Pulmonary artery endothelial cell (primary cell): ENCODE measurements at places on chromosomes 6 and 20.
A peak's percentile ranks its signal among the peaks of the same experiment; 100 is the strongest.

- no peak for DNase-seq
Measured at GRCh38 chr6:32982084-32982701, 13.8 kb downstream of the BRD2 start.

GRCh38 chr20:42775866-42776265 lies 413.8 kb downstream of the PTPRT start:
- DNase-seq, result no peak

DNA sequence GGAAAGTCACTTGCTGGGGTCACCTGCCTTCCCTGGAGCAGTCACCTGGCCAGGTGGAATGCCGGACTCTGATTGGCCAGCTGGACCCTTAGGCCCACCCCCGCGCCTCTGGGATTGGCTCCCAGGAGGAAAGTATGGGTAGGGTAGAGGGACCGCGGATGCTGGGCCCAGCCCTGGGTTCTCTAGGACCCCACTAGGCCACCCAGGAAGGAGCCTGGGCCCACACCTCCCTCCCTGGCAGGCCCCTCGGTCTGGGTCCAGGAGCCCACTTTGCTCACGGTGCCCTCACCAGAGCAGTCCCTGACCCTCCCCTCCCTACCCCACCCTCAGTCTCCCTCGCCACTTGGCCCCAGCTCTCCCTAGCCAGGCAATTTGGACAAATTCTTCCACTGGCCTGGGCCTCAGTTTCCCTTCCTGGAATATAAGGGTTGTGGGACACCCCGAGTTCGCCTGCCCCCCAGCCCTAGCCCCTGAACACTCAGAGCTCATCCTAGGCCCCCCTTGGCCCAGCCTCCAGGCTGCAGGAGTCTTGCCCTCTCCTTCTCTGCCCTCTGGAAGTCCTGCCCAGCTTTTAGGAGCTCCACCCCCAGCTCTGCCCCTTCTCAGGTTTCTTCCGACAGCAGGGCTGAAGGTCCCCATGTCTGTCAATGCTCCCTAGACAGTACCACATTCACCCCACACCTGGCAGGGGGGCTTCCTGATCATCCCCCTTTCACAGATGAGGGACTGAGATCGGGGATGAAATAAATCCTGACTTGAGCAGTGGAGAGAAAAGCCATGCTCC lies 299.6 kb downstream of the TAF4 start:
- DNase-seq, result no peak

DNA sequence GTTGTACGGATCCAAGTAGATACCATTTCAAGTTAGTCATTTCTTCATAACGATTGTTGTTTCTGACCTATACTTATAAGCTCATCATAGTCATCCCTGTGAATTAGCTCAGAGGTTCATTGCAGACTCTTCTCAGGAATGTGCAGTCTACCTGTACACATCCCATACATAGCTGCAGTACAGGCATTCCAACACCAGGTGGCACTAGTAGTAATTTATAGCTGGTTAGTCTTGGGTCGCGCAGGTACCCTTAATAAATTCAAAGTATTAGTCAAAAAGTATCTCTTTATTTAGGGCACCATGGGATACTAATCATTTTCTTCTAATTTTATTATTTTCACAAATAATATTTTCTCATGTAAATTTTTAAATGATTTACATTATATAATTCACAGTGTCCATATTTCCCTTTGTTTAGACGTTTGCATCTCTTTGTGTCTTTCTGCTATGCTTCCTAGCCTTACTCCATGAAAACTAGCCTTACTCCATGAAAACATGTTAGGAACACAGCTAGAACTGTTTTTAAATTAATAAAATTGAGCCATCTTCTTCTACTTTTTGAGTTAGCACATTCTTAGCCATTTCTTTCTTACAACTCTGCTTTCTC lies 128.6 kb upstream of the FAM83B start:
- DNase-seq, result peak; percentile 3

DNA sequence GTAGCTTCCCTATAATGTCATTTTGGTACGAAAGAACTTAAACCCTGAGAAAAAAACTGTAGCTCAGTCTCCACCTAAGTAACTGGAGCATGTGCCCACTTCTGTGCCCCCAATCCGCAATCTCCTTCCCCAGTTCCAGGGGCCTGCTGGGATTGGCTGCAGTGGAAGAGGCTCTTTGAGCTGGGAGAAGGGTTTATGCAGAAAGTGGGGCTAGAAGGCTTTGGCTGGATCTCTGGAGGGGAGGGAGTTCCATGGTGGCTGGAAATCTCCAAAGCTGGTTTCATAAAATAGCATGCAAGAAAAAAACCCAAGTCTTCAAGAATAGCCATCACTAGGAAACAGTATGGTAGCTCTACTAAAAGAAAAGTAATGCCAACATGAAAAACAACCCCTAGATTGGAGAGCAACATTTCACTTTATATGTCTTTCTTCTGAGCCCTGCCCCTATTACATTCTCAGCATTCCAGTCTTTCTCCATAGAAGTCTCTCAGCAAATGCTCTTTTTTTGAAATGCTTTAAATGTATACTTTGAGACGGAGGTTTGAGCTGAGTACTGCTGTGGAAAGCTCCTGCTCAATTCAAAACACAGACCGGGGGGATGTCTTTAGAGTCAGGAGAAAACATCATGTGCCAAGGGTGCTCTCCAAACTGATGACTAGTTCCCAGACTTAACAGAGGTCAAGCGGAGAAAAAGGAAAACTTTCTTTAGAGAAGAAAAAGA lies 36.0 kb upstream of the FOXO3 start:
- DNase-seq, result no peak

DNA sequence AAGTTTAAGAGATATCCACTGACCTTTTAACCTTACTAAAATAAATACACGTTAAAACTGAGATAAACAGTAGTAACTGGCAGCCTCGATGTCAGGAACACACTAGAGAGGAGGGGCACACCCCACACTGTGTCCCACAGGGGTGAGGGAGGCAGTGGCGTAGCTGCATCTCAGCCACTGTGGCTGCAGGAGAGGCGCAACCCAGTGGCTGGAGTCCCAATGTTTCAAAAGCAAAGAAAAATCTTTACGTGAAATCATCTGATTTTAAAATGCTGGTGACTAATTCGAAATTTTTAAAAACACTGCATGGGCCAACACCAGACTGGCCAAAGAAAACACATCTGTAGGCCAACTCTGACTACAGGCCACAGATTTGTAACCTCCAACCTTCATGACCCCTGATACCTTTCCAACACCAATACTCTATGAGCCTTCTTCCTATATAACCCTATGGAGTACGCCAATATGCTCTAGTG lies 54.7 kb downstream of the TRAM2 start:
- DNase-seq, result no peak

GRCh38 chr6:21235162-21235561 lies 358.4 kb upstream of the SOX4 start:
- no peak for DNase-seq

DNA sequence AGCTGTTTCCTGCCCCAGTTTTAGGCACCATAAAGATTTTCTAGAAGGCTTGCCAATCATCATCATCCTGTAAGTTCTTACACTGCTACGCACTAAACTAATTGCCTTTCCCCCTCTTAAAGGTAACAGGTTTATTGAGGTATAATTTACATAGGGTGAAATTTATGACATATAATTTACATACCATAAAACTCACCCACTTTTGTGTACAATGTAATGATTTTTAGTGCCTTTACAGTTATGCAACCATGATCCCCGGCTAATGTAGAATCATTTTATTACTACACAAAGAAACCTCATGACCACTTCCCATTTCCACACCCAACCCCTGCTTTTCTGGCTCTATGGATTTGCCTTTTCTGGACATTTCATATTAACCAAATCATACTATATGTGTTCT lies 21.1 kb downstream of the GCNT2 start:
- no peak for DNase-seq

GRCh38 chr6:119274197-119274595 lies 75.4 kb downstream of the MAN1A1 start:
- no peak for DNase-seq

- DNase-seq, result peak; percentile 94
Measured at GRCh38 chr20:23361476-23362391, at the start of gene GZF1. TSS of gene GZF1 (plus strand) at chr20:23362182. CDS start at chr20:23364384, 2,202 bp downstream.

- DNase-seq, result no peak
Measured at GRCh38 chr20:49753133-49753532, 39.5 kb upstream of the B4GALT5 start.

DNA sequence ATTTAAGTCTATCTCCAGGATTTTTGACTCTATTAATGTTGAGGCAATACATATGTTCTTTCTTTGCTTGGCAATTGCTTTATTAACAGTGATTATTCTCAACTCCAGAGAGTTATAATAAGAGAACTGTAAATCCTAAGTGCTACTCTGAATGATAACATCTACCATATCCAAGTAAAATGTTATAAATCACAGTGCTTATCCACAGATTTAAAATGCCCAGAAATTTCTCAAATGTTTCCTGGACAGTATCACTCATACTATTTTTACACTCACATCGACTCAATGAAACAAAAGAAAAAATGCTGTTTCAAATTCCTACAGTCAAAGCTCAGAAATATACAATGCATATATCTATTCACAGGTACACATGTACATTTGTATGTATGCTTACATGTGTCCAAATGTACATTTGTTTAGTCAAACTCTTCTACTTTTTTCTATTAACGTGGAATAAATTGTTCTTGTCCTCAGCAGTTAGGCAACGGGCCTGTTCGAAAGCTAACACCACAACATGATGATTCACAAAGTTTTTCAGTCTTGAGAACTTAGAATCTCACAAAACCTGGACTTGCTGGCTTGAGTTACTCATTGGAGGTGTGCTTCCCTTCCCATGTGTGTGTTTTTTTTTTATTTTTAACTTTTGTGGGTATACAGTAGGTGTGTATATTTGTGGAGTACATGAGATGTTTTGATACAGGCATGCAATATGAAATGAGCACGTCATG lies 193.0 kb downstream of the GJA10 start:
- no peak for DNase-seq

DNA sequence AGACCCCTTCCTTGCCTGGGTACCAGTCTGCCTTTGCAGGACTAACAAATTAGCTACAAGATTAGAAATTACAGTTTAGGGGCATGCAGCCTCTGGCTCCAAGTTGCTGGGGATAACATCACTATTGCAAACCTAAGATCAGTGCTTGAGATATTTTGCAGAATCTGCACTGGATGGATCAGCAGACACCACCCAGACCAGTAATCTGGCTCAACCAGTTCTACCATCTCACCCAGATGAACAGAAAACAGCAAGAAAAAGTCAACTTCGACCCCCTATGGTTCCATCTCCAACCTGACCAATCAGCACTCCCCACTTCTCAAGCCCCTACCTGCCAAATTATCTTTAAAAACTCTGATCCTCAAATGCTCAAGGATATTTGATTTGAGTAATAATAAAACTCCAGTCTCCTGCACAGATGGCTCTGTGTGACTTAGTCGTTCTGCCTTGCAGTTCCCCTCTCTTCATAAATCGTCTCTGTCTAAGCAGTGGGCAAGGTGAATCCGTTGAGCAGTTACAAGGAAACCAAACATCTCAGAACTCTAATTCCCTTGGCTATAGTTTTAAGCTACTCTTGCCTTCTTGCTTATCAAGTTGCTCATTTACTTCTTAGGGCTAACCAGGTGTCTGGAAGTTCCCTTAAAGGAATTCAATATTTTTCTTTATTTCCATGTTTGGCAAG lies 16.1 kb upstream of the LMBRD1 start:
- no peak for DNase-seq

DNA sequence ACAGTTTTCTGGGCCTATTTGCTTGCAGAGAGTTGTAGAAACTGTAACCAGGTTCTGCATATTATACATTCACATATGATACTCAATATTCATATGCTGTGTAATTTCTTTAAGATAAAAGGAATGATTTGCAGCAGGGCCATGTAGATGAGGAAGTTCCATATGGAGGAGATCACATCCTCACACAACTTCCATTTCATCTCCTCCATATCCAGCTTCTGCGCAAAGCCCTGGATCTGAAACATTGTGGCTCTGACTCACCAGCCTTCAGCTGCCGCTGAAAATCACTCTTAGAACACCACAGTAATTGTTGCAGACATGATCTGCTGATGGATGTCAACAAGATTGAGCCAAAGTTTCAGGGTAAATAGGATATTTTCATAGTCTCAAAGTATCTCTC lies 57.7 kb downstream of the PXDC1 start:
- DNase-seq, result no peak

DNA sequence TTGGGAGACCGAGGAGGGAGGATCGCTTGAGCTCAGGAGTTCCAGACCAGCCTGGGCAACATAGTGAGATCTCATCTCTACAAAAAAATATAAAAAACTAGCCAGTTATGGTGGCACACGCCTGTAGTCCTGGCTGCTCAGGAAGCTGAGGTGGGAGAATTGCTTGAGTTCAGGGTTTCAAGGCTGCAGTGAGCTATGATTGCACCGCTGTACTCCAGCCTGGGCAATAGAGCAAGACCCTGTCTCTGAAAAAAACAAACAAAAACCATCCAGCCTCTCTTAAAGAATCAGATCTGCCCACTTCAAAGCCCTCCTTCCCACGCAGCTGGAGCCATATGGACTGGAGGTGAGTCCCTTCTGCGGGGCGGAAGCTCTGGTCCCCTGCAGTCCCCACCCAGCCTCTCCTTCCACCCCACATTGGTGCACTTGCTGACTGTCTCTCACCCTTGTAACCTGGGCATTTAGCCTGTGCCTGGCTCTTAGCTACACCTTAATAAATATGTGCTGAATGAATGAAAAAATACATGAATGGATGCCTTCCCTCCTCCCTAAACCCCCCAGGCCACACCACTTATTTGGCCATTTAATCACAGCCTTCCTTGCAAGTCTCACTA lies 7.2 kb upstream of the PARD6B start:
- DNase-seq, result no peak

GRCh38 chr6:127972815-127973214 lies 72.0 kb upstream of the THEMIS start:
- DNase-seq, result no peak

GRCh38 chr20:15976047-15976736 lies 597.1 kb downstream of the KIF16B start:
- DNase-seq, result no peak

DNA sequence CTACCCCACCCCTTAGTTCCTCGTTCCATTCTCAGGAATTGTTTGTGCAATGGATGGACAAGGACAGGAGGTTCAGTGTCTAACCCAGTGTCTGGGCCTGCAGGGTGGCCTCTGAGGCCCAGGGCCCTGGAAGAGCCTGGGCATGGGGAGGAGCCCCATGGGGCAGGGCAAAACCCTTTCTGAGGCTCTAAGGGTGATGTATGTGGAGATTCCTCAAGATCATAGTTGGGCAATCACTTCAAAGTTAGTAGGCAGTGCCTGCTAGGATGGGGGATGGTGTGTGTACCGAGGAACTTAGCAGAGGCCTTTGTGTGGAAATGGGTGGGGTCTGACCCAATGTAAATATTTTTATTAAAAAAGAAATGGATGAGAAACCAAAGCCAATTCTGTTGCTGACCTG lies 6.7 kb upstream of the C2 start:
- DNase-seq, result no peak

DNA sequence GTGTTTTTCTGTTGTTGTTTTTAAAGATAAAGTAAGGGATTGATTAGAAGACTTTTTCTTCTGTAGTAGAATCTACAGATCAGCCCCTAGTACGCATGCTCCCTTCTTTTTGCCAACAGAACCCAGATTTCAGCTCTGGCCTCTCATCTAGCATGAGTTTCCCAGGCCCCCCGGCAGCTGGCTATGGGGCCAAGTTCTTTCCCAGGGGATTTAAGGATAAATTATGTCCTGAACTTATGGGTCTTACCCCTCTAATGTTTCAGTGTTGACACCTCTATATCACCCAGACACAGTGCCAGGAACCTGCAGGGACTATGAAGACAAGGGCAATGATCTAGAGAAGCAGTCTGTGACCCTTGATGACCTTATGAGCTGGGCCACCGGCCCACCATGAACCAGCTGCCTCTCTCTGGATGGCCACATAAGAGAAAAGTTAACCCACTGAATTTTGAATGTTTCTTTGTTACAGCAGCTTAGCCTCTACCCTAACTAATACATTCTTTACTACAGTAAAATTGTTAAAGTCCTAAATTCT lies 150.5 kb downstream of the UNC5CL start:
- DNase-seq, result no peak
